ENCODE measurements at places on chromosomes 5 and 9.

DNA sequence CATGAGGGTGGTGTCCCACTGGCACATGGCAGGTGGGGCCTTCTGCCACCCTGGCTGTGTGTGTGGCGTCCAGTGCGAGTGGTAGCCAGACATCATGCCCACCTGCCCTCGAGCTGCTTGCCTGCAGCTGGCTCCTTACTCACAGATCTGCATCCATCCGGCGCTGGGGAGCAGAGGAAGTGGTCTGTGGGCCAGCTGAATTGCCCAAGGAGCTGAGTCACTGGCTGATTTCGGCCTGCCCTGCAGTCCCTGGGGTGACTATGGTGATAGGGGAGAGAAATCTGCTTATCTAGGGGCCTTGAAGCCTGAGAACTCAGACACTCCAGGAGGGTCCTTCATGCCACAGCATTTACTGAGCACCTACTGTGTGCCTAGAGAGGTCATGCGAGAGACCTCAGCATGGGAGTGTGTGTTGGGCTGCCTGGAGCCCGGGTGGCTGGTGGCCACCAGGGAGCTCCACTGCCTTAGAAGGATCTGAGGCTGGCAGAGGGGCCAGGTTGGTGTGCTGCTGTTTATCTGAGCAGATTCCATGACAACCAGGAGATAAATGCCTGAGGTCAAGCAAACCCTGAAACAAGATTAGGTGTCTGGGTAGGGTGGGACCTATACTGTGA lies 57.1 kb downstream of the SLC22A5 start:
- DNase-seq = no peak

DNA sequence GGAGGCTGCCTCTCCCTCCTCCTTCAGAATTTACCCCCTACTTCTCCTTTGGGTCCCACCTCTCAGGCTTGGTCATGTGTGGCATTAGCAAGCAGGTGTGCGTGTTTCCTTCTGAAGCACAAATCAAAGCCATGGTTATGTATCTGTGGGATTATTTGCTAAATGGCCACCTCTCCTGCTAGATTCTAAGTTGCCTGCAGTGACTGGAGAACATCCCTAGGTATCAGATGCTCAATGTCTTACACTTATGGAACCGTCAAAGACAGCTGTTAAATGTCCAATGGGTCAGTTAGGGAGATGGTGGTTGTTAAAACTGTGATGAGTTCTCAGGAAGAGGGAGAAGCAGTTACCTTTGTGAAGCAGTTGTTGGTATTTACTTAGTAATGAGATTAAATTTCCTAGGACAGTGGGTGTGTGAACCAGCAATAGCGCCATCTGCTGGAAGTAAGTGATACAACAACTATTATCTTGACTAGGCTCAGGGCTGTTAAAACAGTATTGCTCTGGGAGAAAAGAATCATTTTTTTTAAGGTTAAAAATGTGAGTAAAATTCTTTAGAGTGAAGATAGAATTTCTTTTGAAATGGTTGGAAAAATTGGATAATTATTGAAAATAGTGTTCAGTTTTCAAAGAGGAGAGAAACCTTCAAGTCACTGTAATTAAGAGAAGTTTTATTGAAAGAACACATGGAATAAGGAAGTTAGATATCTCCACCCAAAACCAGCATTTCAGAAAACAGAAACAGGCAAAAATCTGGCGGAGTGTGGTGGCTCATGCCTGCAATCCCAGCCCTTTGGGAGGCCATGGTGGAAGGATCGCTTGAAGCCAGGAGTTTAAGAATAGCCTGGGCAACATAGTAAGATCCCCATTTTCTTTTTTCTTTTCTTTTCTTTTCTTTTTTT lies 71.3 kb downstream of the TMC1 start:
- no peak for DNase-seq

DNA sequence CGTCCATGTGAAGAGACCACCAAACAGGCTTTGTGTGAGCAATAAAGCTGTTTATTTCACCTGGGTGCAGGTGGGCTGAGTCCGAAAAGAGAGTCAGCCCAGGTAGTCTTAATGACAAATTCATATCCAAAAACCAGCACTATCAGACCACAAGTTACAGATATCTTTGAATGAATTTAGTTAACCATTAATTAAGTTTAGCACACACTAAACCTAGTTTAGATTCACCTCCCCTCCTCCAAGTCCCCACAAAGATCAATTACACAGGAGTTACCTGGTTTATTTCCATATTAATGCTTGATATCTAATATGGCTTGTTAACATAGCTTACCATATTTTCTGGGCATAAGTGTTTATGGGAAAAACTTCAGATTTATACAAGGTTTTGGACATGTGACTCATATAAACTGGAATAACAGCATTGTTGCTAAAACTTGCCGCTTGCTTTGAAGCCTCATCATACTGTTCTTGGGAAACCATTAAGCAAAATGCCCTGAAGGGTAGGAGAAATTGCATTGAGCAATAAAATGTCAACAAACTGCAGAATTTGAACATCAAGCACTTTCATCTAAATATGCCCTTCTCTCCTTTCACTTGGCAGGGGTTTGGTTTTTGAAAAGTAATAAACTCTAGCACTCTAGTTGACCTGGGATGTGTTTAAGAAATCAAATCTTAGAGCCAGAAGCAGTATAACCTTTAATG lies 166.9 kb downstream of the SNCAIP start:
- no peak for DNase-seq

GRCh38 chr9:71762900-71763653 lies 5.2 kb downstream of the CEMIP2 start:
- no peak for DNase-seq

GRCh38 chr5:154174091-154174490 lies 16.4 kb upstream of the GALNT10 start:
- DNase-seq = no peak

- DNase-seq = no peak
These were observed 155.6 kb downstream of the EPB41L4A start for GRCh38 chr5:112263469-112263868.

DNA sequence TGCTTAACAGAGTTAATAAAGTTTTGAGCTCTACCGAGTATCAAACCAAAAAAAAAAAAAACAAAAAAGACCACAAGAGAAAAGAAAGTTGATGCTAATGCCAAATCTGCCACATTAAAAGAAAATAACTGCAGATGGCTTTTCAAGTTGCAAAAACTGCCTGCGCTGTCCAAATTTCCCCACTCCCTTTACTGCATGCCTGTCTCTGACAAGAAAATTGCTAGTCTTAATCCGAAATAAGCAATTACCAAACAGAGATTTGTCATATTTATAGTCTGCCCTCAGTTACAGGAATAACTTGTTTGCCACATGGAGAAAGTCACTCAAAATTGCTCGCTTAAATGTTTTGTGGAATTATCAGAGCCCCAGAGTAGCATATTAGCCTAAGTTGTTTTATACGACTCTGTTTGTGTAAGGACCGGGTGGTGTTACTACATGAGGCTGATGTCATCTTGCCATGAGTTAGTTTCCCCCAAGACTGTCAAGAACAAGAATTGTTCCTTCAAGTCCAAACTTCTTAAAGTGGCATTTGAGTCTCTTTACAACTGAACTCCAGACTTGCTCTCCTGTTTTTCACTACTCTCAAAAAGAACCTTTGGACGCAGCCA lies 160.9 kb downstream of the CEP120 start:
- DNase-seq = no peak

DNA sequence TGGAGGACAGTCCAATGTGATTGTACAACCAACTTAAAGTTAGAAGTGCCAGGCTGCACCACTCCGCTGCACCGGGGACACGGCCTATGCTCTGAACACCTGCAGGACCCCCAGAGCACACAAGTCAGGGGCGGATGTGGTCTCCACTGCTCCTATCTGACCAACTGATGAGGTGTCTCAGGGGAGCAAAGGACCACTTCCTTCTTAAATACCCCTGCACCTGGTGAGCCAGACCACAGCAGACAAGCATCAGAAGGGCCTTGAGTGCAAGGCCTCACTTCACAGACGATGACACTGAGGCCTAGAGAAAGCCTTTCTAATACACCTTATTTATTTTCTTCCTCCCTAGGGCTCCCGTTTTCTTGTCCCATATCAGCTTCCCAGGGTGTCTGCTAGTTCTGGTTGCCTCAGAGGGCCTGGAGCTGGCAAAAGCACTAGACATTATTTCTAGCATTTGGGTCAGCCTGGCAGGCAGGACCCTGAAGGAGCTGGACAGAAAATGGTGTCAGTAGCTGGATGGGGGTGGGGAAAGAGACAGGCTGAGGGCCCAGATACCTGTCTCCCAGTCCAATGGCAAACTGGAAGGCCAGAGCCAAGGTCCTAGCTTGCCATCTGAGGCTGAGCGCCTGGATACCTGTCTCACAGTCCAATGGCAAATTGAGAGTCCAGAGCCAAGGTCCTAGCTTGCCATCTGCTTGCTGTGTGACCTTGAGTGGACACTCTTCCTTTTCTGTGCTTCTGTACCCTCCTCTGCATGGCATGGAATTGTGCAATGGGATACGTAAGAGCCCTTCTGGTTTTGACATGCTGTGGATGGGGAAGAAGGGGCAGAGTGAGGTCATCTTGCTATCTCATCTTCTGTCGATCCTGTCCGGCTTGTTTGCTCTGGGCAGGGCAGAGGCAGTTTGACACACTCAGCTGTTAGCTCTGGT lies 9.0 kb downstream of the CCDC69 start:
- no peak for DNase-seq

GRCh38 chr9:129569502-129570449 lies 51.1 kb downstream of the C9orf50 start:
- DNase-seq = no peak

GRCh38 chr9:7303907-7304626 lies 495.5 kb downstream of the DMAC1 start:
- no peak for DNase-seq

DNA sequence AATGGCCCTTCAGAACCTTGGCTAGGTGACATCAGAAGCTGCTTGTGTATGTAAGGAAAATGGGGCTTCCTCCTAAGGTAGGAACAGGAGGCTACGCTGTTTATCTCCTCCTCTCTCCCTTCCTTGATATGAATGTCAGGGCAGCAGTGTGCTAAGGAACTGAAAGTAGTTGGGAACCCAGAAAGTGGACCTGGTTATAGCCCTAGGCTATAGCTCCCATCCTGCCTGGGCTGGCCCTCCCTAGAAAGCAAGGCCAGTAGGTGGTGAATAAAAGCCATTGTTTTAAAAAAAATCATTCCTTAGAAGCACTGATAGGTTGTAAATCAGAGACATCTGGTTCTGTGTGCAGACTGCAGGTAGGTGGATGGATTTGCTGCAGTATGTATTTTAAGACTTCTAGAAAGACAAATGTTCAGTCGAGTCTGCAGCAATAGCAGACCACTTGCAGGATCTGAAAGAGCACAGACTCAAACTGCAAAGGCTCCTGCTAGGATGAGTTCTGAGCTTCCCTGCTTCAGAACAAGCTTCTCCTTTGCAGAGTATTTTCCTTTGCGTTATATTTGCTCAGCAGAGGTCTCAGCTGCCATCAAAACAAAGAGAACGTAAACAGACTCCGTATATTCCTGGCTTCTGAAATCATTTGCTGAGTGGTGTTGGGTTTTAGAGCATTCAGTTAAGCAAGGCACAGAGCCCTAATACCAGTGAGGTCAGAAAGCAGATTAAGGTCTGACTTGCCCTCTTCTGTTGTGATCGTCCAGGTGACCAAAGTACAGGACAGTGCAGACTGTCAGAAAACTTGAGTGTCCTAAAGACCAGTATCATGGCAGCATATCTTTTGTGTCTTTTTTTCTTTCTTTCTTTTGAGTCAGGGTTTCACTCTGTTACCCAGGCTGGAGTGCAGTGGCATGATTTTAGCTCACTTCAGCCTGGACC lies 20.1 kb upstream of the CFAP157 start:
- DNase-seq = no peak
